CD8-positive, alpha-beta T cell (primary cell): ENCODE measurements at places on chromosomes 4 and X. TPM values are rescaled to one million over a fixed set of nuclear protein-coding genes. Genes with fewer than 3 reads are reported as not detected.

GRCh38 chr4:11468901-11469300 is 40.2 kb upstream of the HS3ST1 start:
- DNase-seq = no peak

GRCh38 chr4:189069772-189070171 is 870.9 kb upstream of the FRG1 start:
- DNase-seq = no peak

GRCh38 chrX:47297874-47298273 is 65.1 kb downstream of the USP11 start:
- DNase-seq = no peak

DNA sequence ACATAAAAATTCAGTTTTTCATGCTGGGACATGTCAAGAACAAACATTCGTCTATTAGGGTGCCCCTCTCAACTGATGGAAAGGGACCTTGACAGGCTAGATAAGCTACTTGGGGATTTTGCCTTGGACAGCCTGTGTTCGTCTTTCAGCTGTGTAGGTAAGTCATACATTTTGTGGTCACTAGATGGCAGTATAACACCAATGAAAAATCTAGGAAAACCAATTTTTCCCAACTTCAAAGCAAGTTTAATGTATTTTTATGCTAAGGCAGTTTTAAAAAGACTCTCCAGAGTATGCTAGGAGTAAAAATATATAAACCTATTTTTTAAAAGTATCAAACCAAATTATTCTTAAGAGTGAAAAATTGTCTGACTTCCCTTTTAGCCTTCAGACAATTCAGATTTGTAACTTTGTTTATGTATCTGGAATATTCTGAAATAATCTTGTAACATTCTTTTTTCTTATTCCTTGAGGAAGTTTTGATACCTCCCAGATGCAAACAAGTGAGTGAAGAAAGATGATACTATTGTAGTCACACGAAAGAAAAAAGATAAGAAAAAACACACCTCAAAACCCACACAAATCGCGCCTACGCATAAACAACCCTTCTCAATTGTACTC is 158.3 kb downstream of the CPE start:
- peak; percentile 35 for DNase-seq

- DNase-seq = peak; percentile 72
These were observed 4.7 kb upstream of the S100P start for GRCh38 chr4:6688879-6689505.

The UGT2B15 gene
- total RNA-seq = not detected

The ARHGAP10 gene
- total RNA-seq = 7.2 TPM

The CSAG2 gene
- not detected for total RNA-seq

The UGT2A1 gene
- total RNA-seq = not detected
